ENCODE measurements at places on chromosomes 1 and 21. TPM values are rescaled to one million over a fixed set of nuclear protein-coding genes. Genes with fewer than 3 reads are reported as not detected.

The TRIM67 gene
- under 0.01 TPM for total RNA-seq

The PDPN gene
- total RNA-seq: 0.59 TPM

The TNFSF18 gene
- total RNA-seq: not detected

The SLAMF1 gene
- total RNA-seq: not detected

The CTH gene
- 5.7 TPM for total RNA-seq

The FMO3 gene
- total RNA-seq: 0.20 TPM

The PRDM16 gene
- total RNA-seq: 1.6 TPM

Measured in subcutaneous preadipocyte (primary cell).